ENCODE measurements at places on chromosomes 4 and X. TPM values are rescaled to one million over a fixed set of nuclear protein-coding genes. Genes with fewer than 3 reads are reported as not detected.

Gene FGF5
- total RNA-seq: 0.10 TPM

Gene C4orf50
- not detected for total RNA-seq

Gene SSX3
- not detected for total RNA-seq

Gene GCNA
- 5.6 TPM for total RNA-seq

Gene CFAP99
- total RNA-seq: not detected

Gene CEP44
- 6.5 TPM for total RNA-seq

Gene GYPE
- 0.50 TPM for total RNA-seq

Gene KIT
- 2.6 TPM for total RNA-seq

Gene UGT8
- total RNA-seq: not detected

Gene FAM184B
- total RNA-seq: not detected

Gene POLN
- total RNA-seq: 3.1 TPM

Gene CT47A1
- total RNA-seq: not detected

All from cardiac ventricle fibroblast (primary cell).